Suppressor macrophage treated with lipopolysaccharide for 4 hours (primary cell): ENCODE measurements at places on chromosomes 13 and 19.
A peak's percentile ranks its signal among the peaks of the same experiment; 100 is the strongest.

DNA sequence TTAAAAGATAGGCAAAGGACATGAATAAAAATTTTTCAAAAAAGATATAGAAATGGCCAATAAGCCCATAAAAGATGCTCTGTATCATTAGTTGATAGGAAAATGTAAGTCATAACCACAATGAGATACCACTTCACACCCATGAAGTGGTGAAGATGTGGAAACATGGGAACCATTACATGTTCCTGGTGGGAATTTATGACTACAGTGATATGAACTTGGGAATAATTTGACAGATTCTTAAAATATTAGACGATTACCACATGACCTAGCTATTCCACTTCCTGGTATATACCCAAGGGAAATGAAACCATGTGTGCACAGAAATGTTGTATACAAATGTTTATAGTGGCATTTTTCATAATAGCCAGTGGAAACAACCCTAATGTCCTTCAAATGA is 232.2 kb downstream of the GGACT start:
- DNase-seq: peak; percentile 2

DNA sequence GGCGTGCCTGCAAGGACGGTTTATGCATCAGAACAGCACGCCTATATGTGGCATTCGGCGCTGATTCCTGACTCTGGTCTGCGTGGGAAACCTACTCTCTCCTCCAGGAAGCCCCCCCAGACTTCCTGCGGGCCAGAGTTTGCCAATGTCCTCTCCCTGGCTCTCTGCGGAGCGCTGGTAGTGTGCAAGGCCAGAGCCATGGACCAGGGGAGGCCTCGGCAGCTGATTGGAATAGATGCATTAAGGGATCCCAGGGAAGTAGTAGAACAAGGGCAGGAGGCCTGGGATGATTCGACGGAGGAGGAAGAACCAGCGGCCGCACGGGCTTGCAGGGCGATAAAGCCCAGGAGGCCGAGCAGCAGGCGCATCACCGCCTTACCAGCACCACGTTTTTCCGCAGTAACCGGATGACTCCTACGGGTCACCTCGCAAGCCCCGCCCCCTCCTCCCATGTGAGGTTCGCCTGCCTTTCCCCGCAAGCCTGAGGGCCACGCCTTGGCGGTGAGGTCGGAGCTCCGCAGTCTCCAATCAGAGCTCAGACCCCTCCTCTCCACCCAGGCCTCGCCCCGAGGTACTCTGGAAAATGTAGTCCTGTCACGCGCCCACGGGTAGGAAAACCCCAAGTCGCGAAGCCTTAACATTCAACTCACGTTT is 5.0 kb downstream of the CLEC11A start:
- peak; percentile 68 for DNase-seq

DNA sequence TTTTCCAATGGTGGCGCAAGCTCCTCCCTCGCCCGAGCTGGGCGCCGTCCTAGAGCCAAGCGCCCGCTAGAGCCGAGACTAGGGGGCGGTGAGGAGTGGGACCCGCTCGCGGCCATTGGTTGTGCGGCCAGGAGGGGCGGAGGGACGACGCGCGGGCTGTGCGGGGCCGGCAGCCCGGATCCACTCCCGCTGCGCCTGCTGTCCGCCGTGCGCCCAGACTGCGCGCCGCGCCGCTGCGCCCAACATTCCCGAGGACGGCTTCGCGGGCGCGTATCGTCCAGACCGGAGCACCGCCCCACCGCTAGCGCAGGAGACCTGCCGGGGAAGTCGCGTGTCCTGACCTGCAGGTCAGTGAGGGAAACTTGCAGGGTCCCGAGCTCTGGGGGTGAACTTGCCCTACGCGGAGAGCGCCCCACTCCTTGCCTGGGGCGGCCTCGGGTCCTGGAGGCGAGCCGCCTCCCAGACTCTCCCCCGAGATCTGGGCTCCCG is at the start of gene SERTM1:
SERTM1 (plus strand) TSS at position 183 of the 489 bp plus-strand sequence. CDS start 21,059 bp downstream, outside the sequence.
- no peak for DNase-seq

GRCh38 chr13:40143106-40143505 is 487.6 kb downstream of the COG6 start:
- no peak for DNase-seq

DNA sequence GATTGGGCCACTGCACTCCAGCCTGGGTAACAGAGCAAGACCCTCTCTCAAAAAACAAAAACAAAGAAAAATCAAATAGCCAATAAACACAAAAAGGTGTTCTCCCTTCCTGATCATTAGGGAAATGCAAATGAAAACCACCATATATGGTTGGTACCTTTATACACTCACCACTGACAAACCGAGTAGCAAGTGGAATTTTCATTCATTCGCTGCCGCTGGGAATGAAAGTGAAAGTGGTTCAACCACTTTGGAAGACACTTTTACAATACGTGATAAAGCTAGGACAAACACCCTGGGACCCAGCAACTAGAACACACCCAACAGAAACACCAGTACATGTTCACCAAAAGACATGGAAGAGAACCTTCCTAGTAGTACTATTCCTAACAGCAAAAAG is 21.0 kb downstream of the GRIK5 start:
- no peak for DNase-seq

DNA sequence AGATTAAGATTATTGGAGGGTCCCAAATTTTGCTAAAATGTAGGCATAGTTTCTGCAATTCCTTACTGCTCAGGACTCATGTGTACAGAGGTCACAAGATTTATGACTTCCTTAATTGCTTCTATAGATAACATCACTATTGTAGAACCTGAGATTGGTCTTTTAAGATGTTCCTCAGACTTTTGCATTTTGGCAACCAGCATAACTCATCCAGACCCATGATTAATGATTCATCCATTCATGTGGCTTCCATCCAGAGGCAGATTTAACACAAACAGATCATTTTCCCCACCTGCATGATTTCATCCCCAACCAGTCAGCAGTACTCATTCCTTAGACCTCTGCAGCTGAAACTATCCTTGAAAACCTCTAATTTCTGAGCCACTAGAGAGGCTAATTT is 34.5 kb upstream of the CEACAM8 start:
- no peak for DNase-seq

- DNase-seq: no peak
Observed at GRCh38 chr13:46743191-46743590, 53.8 kb downstream of the ESD start.

GRCh38 chr13:48346583-48346982 is 43.0 kb downstream of the RB1 start:
- no peak for DNase-seq

DNA sequence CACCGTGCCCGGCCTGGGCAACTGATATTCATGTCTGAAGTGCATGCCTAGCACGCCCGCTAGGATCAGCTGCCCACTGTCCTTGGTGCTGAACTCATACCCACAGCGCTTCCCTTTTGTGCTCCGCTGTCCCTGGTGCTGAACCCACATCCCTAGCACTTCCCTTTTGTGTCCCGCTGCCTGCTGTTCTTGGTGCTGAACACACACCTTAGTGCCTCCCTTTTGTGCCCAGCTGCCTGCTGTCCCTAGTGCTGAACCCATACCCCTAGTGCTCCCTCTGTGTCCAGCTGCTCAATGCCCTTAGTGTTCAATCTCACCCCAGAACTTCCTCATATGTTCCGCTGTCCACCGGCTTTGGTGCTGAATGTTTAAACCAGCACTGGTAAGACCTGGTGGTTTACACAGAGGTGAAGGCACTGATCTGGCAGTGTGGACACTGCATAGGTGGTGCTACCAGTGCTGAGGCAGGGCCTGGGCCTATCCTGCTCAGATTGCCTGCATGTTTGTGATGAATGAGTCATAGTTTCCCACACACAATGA is 26.3 kb upstream of the SIGLEC11 start:
- DNase-seq: peak; percentile 95

GRCh38 chr19:54162241-54162805 is 2.8 kb upstream of the LENG1 start:
- DNase-seq: peak; percentile 94

DNA sequence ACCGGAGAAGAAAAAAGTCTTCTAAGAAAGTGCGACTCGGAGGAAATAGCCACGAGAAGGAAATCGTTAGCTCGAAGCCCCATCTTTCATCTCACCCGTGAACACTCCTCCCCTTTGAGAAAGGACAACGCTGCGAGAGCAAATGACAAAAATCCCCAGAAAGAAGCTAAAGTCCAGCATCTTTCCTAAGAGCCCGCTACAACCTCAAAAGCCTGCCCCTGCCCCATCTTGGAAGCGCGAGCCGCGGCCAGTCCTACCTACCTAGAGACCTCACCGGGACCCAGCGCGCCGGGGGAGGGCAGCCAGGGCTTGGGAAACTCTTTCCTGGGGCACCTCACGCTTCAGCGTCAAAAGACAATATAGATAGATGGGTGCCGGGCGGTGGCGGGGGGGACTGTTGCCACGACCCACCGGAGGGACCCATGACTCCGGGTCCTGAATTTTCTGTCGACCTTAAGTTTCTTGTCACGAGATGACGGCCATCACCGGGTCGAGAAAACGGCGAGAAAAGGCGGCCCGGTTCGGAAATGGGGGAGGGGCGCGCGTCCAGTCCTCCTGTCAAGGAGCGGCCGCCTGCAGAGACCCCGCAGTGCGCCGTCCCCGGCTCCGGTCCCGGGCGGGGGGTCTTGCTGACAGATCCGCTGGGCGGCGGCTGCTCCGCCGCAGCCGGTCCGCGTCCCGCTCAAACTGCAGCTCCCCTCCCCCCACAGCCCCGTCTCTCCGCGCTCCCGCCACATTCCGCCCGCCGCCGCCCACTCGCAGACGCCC is 65.9 kb downstream of the KCNRG start:
- peak; percentile 33 for DNase-seq

DNA sequence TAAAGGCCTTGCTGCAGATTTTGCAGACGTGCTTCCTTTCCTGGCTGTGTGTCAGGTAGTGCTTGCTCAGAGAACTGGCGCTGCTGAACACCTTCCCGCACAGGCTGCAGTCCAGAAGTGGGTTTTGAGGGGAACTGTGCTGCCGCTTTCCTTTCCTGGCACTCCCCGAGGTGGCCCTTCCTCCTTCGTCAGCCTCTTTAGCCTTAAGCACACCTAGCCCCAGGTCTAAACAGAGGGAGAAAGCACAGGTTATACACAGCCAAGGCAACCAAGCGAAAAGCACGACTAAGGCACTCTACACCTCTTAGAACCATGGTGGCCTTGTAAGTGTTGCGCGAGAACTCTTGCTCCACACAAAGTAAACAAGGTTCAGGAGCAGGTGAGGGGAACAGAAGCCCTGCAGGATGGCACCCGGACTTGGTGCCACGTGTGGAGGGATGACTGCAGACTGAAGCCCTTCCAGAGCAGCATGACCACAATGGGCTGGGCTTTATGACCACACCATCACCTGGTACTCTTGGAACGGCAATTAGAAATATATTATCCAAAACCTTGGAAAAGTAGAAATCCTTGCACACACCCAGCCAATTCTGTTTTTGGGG is 23.6 kb downstream of the ZNF541 start:
- no peak for DNase-seq

- DNase-seq: no peak
Observed at GRCh38 chr13:38121267-38121666, 228.4 kb upstream of the UFM1 start.

- peak; percentile 70 for DNase-seq
Observed at GRCh38 chr13:42149136-42149535, 100.7 kb downstream of the DGKH start.

DNA sequence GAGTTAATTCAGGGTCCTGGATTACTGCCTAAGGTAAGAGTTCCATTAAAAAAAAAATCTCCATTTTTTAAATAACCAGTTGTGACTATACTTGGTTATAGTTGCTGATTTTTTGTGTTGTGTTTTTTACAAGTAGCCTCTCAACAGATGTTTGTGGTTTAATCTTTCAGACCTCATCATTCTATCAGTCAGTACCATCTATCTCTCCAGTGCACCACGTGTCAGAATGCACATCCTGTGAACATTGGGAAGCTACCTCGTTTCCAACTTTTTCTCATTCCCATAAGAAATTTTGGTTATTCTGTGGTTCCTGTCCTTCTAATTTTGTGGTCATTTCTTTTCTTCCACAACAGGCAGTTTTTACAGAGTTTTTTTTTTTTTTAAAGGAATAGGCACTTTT is 39.2 kb downstream of the WDFY2 start:
- DNase-seq: no peak

DNA sequence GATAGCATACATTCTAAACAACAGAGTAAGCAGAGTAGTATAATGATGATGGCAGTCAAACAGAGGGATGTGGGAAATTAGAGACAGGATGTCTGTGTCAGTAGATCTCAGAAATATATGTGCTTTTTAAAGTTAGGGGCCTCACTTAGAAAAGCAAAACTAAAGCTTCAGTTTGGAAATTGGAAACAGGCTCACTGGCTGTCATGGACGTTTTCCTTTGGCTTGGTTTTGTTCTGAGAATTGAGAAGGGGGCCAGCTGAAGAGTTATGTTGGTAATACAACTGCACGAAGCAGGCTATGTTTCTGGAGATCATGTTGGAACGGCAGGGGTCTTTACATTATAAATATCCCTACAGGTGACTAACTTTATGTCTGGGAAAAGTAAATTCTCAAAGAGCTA is 261.3 kb downstream of the LMO7 start:
- DNase-seq: no peak

DNA sequence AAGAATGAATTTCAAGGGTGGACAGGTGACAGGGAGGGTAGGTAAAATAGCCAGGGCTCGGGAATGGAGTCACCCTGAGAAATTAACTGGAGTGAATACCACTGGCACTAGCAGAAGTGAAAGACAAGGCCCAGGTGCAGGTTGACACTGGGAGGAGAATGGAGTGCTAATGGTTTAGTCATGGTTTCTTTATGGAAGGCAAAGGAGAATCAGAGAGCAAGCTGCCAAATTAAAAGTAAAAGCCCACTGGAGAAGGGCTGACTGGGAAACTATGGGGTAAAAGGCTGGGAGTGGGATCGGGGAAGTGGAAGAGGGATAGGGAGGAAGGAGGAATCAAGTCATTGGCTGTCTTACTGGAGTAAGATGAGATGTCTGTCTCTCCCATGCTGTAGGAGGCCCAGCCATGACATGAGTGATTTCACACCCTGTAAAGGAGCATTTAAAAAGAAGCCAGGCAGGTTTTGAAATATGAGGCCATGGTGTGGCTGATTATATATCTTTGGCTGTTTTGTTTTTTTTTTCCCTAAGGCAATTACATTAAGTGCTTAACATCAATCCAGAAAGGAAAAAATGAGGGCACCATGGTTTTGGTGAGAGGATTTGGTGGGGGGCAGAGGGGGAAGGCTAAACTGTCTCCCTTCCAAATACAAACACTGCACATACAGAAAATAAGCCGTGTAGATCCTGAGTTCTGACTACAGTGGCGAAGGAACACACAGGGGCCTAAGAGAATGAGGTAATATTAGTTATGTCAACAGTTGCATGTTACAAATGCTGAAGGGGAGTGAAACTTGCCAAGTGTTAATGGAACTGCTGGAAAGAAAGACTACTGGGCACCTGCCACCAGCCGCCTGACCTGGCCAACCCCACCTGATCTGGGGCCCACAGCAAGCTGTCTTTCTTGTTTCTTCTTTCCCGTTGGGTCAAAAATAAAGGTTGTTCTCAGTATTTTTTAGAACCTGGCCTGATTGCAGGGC is 183.5 kb upstream of the TSC22D1 start:
- no peak for DNase-seq

GRCh38 chr19:15280915-15281683 is 48.9 kb upstream of the EPHX3 start:
- peak; percentile 77 for DNase-seq

GRCh38 chr13:50701469-50701868 is 142.0 kb downstream of the DLEU7 start:
- no peak for DNase-seq

- no peak for DNase-seq
Observed at GRCh38 chr13:79475569-79475968, 5.4 kb upstream of the NDFIP2 start.
